ENCODE measurements at places on chromosomes 2 and 18.

DNA sequence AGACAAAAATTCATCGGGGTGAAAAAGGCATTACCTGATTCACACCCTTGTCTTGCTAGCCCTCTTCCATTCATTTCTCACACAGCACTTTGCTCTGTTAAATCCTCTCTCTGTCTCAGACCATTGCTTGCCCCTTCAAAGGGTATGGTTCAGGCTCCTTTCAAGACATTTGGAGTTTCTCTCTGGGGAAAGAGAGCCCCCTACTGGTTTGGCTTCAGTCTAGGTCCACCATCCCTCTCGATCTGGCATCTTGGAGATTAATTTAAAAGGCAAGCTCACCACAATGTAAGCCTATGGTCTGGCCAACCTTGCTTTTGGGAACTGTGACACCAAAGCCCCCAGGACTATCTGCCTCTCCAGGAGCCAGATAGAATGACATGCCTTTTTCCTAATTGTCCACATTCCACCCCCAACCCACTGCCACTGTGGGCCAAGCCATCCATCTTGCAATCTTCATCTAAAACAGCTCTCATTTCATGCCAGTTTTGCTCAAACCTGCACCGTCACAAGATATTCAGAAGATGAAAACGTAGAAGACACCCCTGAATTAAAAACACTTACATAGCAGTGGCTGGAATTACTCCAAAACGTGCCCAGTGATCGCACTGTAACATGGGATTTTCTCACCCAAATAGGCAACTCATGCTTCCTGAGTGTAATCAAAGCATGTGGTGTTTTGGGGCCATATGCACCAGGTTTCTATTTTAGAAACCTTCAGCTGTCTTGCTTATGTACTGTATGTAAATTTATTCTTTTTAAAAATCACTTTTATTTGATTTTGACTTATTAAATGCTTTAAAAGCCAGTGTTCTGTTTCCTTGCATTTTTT lies 93.9 kb downstream of the FARSB start:
- DNase-seq = peak; percentile 24

- no peak for DNase-seq
These were observed 146.6 kb downstream of the CDH19 start for GRCh38 chr18:66457245-66457644.

- no peak for DNase-seq
These were observed 268.2 kb downstream of the PRKCE start for GRCh38 chr2:45919711-45920111.

DNA sequence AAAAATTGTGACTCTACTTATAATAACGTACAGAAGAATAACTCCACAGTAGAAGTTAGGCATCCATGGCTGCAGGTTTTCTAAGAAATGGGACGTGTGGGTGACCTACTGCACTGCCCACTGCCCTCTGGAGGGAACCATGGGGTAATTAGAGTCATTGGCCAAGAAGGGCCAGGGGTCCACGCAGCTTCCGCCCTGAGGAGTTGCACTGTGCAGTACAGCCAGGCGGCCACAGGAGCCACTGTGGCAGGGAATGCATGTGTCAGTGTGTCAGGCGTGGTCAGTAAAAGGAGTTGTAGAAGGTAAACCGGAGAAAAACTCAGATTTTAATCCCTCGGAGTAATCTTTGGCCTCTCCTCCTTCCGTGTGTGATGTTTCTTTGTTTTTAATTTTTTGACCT lies 24.8 kb downstream of the NCK2 start:
- no peak for DNase-seq

DNA sequence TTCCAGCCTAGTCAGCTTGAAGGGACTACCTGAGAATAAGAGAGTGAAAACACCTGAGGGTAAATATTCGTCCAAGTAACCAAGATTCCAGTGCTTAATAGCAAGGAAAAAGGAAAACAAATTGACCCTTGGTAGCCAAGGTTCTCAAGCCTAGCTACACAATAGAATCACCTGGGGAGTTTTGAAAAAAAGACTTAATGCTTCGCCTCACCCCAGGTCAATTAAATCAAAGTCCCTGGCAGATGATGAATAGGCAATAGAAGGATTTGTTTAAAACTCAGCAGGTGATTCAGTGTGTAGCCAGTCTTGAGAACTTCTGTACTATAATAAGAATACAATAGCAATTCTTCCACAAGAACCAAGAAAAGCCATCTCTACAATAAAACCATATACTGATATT lies 500.2 kb downstream of the XIRP2 start:
- no peak for DNase-seq

GRCh38 chr18:54852780-54853675 lies 24.8 kb downstream of the RAB27B start:
- no peak for DNase-seq

DNA sequence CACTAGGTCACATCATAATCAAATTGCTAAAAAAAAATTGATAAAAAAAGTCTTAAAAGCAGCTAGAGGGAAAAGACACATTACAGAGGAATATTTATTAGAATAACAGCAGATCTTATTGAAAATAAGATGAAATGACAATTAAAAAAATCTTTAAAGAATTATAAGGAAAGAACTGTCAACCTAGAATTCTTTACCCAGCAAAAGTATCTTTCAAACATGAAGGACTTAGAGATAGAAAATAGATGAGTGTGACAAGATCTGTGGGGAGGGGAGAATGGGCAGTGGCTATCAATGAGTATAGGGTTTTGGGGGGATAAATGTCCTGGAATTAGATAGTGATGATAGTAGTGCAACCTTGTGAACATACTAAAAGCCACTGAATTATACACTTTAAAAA lies 26.5 kb upstream of the RNF103 start:
- no peak for DNase-seq

DNA sequence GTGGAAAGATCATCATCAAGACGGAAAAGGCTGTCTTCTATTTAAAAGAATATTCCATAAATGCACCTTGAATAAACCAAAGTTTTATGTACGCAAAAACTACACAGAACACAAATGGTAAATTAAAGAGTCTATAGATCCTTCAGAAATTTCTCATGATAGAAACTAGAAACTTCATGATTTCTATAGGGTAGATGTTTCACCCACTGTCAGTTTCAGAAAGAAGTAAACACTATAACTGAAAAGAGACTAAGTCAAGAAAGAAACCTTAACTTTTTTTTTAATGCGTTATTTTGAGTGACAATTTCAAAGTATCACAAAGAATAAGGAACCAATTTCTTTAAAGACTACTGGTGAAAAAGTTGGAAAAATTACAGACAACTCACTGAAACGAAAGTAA lies 41.9 kb upstream of the CHAC2 start:
- no peak for DNase-seq

GRCh38 chr18:23263551-23264235 lies 128.4 kb downstream of the CABLES1 start:
- DNase-seq = no peak

- no peak for DNase-seq
These were observed 29.0 kb upstream of the CFAP36 start for GRCh38 chr2:55490554-55490953.

GRCh38 chr2:9958057-9958456 lies 6.6 kb downstream of the GRHL1 start:
- DNase-seq = no peak

GRCh38 chr2:105460048-105460732 lies 61.3 kb upstream of the FHL2 start:
- DNase-seq = no peak

DNA sequence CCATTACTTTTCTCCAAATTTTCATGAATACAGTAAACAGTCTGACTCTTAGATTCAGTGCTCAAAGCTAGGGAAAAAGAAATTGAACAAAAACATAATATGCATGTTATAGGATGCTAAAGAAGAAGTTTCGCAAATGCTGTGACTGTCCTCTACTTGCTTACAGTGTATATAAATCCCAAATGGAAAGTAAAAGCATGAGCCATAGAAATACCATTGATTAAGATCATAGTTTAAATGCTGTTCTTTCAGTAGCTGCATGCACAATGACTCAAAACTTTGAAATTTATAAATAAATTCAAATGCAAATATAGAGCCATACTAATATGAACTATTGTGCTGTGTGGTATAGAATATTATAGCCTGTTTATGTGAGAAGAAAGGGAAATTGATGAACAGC lies 1113.9 kb upstream of the ACVR2A start:
- DNase-seq = no peak

DNA sequence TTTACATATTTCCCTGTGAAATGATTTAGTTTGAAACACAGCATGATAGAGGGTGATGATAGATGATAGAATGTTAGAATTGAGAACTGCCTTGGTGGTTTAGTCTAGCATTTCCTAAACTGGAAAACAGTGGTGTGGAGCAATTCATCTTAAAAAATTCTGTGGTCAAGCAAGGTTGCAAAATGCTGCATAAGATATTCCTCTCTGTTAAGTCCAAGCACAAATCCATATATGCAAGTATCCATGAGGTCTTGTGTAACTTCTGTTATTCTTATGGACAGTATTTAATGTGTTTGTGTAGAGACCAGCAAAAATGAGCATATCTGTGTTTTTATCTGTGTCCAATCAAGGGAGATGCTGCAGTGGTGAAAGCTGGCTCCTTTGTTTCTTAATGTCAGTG lies 30.0 kb downstream of the CPS1 start:
- DNase-seq = no peak

GRCh38 chr2:143144813-143145455 lies 15.7 kb downstream of the ARHGAP15 start:
- DNase-seq = no peak
